ENCODE measurements at places on chromosomes 7 and 10.

DNA sequence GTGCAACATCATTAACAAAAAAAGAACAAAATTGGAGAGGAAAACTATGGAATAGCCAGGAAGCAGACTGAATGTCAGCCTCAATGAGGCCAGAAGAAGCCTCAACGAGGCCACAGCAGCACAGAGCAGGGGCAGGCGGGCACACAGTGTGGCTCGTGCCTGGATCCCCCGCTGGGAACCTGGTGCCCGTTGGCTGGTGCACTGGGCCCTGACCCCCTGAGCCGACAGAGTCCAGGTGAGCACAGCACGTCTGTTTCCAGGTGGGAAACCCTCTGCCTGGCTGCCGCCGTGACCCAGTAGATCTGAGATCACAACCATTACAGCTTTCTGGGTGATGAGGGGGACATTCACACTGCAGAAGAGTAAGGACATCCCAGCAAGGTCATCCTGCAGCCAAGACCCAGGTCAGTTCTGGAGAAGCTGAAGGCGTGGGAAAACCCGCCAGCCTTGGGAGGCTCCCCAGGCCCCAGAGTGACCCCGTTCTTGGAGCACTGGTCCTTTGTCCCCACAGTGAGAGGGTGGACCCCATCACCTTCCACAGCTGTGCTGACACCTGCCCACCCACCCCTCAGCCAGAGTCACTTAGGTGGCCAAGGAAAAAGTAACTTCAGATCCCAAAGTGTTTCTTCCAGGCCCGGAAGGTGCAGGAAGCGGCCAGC lies 222.1 kb downstream of the ADARB2 start:
- DNase-seq, result no peak

- DNase-seq, result no peak
Measured at GRCh38 chr10:82934429-82934828, 1059.4 kb downstream of the NRG3 start.

- DNase-seq, result no peak
Measured at GRCh38 chr7:43458330-43459018, 124.4 kb upstream of the STK17A start.

DNA sequence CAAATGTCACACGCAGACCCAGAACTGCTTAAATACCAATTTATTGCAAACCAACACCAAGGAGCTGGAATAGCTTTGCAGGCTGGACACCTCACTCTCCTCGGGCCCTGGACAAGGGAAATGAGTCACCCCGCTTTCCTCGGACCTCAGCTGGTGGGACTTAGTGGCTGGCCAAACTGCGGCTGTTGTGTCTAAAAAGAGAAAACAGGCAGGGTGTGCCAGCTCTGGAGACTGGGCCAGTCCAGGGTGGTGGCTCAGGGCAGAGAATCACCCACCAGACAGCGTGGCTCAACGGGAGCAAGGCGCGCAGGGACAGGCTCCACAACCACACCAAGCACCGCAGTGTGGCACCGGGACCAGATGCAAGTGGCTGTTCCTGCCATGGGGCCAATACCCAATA lies 58.2 kb upstream of the CAMK2B start:
- no peak for DNase-seq

GRCh38 chr7:135168001-135168400 lies 2.5 kb downstream of the CYREN start:
- DNase-seq, result no peak

GRCh38 chr7:100111914-100112313 lies 7.2 kb downstream of the TAF6 start:
- no peak for DNase-seq

DNA sequence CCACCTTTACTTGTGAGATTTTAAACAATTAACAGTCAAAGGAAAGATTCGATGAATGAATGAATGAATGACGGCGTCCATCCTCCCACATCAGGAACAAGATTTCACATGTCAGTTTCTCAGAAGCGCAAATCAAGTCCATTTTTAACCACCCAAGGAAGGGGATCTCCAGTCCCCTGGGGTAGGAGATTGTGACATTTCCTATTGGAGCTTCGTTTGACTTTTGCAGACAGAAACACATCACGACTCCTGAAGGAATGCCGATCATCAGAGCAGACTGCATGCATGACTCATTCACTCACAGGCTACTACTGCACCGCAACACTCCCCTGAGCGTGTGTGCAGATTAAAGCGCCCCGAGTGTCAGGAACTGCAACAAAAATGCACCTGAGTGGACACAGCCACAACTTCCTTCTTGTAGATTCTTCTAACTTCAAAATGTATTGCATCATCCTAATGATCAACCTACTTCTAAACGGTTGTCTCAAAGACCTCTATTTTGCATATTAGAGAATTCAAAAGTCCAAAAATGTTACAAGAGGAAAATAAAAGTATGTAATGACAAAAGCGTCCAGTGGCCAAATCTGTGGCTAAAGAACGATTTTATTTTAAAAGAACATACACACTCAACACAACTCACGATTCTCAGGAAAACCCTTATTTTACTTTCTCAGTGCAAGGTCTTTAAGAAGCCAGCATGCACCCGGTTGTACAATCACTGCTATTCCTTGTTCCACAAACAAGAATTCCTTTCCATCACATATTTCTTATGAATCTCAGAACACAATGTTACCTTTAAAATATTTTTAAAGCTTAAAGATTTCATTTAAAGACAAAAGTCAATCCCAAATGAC lies 172.6 kb downstream of the FAM107B start:
- no peak for DNase-seq

DNA sequence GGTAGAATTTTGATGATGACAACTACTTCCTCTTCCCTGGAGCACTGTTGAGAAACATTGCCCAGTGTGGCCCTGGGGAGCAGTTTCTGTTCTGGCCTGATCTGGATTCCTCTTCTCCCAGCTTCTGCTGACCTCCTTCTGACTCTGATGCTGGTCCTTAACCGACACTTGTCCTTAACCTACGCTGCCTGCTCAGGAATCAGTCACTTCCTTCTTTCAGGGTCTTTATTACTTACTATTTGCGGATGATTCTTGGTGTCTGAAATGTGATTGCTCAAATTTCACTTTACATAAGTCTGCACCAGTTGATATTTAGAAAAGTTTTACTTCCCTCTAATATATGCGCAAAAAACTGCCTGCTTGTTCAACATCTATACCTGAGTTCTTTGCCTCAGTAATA lies 164.1 kb downstream of the PTEN start:
- no peak for DNase-seq

Data from smooth muscle cell of the brain vasculature (primary cell).